ENCODE measurements at places on chromosomes 1 and 21. TPM values are rescaled to one million over a fixed set of nuclear protein-coding genes. Genes with fewer than 3 reads are reported as not detected.
A peak's percentile ranks its signal among the peaks of the same experiment; 100 is the strongest.

Gene PRR9
- total RNA-seq: not detected

Gene KHDRBS1
- total RNA-seq: 78.7 TPM

Gene LAMB3
- total RNA-seq: 23.9 TPM

- no peak overlapping the region for H3K27ac ChIP-seq
- H3K36me3 ChIP-seq: no peaks in the 10 kb centered on the region
Measured at GRCh38 chr1:230352537-230352936, 73.6 kb downstream of the PGBD5 start.

Gene TSHB
- total RNA-seq: not detected

DNA sequence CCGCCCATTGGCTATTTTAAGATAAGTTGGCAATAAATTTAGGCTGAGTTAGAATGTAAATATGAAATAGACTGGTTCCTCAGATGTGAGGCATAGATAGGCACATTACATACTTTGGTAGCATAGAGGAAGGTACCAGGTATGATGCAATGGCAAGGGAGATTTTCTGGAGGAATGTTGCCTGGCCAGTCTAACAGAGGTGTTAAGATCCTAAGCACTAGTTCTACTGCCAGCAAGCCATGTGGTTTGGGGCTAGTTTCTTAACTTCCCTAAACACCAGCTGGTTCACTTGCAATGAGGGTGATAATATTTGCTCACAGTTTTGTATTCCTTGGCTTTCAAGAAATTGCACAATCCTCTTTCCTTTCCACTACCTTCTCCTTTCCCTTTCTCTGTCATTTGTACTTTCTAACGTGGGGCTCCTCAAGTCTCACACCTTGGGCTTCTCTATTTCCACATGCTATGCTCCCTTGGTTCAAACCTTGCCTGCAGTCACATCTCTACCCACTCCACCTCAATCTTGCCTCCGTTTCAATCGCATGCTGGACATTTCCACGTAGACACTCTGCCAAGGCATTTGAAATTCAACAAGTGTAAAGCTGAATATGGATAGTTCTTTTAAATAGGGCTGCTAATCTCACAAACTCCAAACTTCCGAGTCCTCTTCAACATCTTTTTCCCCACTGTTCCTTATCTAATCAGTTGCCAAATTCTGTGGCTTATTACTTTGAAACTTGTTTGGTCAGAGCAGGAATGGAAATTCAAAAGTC lies 4.7 kb upstream of the CD55 start:
- no peaks in the 10 kb centered on the region for H3K27me3 ChIP-seq
- H3K4me3 ChIP-seq: peak overlapping the region; percentile 26
- no peaks in the 10 kb centered on the region for H3K4me1 ChIP-seq
- H3K27ac ChIP-seq: peak overlapping the region; percentile 78
- peak; percentile 59 for DNase-seq

DNA sequence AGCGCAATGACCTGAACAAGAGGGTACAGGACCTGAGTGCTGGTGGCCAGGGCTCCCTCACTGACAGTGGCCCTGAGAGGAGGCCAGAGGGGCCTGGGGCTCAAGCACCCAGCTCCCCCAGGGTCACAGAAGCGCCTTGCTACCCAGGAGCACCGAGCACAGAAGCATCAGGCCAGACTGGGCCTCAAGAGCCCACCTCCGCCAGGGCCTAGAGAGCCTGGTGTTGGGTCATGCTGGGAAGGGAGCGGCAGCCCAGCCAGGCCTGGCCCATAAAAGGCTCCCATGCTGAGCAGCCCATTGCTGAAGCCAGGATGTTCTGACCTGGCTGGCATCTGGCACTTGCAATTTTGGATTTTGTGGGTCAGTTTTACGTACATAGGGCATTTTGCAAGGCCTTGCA lies 5.4 kb upstream of the CCDC28B start:
- no peak for DNase-seq
- peaks cover 6% of the 10 kb centered on the region for H3K36me3 ChIP-seq
- no peaks in the 10 kb centered on the region for H3K4me1 ChIP-seq

- H3K27ac ChIP-seq: no peak overlapping the region
- no peak for DNase-seq
- no peaks in the 10 kb centered on the region for H3K4me1 ChIP-seq
- no peaks in the 10 kb centered on the region for H3K36me3 ChIP-seq
Measured at GRCh38 chr1:34898330-34898761, 31.1 kb downstream of the DLGAP3 start.

DNA sequence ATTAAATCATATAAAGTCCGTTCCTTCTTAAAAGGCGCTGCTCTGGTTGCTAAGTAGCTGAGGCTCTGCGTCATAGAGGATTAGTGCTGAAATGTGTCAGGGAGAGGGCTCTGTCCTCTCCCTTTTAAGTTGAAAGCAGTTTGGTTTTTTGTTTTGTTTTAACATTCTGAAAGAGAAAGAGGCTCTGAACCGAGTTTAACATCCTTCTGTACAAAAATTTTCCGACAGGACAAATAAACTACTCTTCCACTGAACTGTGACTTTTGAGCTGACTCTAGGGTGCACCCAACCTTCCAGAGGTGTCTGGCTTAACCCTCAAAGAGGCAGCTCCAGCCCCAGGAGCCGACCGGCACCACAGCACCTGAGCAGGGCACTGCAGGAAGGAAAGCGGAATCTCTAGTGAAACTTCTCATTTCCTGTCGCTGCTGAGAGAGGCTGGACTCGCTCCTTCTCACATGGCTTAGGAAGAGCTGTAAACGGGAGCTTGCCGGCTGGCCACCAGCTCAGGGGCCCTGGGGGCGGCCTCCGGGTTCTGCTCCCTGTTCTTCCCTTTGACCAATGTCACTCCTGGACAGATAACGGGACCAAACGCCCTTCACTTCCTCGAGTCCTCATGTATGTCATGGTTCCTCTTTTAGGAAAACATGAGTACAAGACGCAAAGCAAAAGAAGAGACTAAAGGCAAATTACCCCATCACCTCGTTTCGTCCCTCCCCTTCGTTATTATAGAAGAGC lies 1.2 kb downstream of the VAV3 start:
- no peak for DNase-seq
- no peaks in the 10 kb centered on the region for H3K27me3 ChIP-seq
- peak overlapping the region; percentile 72 for H3K4me3 ChIP-seq

Gene PTGER3
- 52.1 TPM for total RNA-seq

Gene LCE2A
- not detected for total RNA-seq

Gene SMPDL3B
- total RNA-seq: not detected

GRCh38 chr1:185670187-185670627 lies 64.0 kb upstream of the HMCN1 start:
- no peak for DNase-seq
- H3K4me1 ChIP-seq: no peaks in the 10 kb centered on the region
- no peak overlapping the region for H3K27ac ChIP-seq
- H3K36me3 ChIP-seq: no peaks in the 10 kb centered on the region
- no peak overlapping the region for H3K4me3 ChIP-seq

DNA sequence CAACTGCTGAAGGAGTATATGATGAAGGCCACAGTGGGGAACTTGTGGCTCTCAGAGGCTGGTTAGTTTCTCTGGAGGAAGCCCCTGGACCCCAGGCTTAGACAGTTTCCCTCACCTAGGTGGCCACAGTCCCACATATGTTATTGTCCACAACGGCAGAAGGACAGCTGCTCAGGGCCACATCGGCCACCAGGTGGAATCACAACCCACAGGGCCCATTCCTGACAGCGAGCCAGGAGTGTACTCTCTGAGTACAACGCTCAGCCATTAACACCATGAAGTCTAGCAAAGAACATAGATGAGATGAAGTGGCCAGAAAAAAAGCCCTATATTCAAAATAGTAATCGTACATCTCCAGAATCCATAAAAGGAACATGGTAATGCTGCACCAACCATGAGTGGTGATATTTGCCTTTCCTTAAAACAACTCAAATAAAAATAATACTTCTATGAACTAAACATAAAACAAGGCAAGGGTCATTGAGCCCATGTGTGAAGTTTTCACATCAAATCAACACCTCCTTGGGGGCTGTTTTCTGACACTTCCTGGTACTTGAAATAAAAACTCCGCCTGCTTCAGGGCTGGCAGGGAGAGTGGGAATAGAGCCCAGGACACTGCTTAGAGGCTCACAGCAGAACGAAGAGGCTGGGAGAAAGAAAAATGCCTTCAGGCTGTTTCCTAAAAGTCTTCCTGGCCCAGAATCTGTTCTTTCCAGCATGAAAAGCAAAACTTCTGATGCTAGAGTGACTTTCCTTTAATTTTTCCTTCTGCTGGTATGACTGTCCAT lies 383.3 kb downstream of the HHAT start:
- no peaks in the 10 kb centered on the region for H3K4me1 ChIP-seq
- no peaks in the 10 kb centered on the region for H3K27me3 ChIP-seq
- H3K27ac ChIP-seq: no peak overlapping the region
- H3K4me3 ChIP-seq: no peak overlapping the region

Gene ALG14
- total RNA-seq: 1.6 TPM

DNA sequence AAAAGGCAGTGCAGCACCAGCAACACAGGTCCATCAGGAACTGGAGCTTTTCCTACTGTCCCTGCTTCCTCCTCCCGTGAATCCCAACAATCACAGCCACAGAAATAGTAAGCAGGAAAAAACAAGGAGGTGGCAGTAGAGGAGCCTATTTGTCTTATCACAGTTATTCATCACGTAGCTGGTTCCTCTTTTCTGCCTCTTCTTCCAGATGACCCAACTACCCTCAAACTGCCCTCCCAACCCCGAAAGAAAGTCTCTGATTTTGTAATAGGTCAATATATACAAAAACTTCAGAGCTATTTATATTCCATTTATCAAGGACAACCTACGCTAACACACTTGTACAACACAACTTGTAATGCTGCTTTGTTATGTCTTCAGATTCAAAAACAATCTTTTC lies 21.4 kb downstream of the GNB1 start:
- no peak overlapping the region for H3K4me3 ChIP-seq
- no peak overlapping the region for H3K27ac ChIP-seq
- peaks cover 17% of the 10 kb centered on the region for H3K4me1 ChIP-seq

DNA sequence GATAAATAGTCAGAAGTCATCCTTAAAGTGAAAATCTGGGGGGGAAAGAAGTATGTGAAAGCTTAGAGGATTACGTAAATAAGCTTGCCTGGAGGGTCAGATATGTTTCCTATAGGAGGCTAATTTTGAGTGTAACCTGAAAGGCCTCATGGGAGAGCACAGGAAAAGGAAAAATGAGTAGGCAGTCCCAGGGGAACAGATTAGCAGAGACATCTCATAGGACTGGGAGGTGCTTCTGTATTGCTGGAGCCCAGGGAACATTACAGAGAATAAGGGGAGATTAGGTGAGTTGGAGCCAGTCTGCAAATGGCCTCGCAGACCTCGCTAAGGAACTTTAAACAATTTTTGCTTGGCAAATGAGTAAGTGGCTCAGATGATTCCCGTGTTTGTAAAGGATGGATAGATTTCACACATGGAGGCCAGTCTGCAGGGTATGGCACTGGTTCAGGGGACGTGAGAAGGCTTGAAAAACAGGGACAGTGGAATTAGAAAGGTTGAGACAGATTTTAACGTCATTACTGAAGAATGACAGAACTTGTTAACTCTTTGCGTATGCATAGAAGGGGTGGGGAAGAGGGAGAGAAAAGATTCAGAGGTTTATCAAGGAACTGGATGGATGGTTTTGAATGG lies 149.1 kb downstream of the GREM2 start:
- no peak for DNase-seq
- no peak overlapping the region for H3K4me3 ChIP-seq
- no peak overlapping the region for H3K27ac ChIP-seq
- no peaks in the 10 kb centered on the region for H3K4me1 ChIP-seq
- H3K36me3 ChIP-seq: no peaks in the 10 kb centered on the region

GRCh38 chr1:13908128-13908527 lies 208.1 kb downstream of the PRDM2 start:
- no peaks in the 10 kb centered on the region for H3K36me3 ChIP-seq
- no peak overlapping the region for H3K4me3 ChIP-seq
- no peak for DNase-seq

DNA sequence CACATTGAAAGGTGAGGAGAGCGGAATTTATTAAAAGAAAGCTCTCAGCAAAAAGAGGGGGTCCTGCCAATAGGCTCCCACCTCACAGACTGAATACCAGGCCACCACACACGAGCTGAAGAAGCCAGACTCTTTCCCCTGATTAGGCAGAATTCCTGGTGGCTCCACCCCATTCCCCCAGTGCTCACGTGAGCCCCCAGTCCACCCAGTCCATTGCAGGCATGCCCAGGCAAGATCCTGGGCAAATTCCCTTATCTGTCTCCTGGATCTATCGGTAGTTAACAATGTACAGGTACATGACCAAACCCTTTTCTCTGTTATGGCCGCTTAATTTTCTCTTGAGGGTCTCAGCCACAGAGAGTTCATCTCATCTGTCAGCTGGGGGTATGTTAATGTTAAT lies 54.6 kb upstream of the BTG3 start:
- H3K4me1 ChIP-seq: no peaks in the 10 kb centered on the region
- no peaks in the 10 kb centered on the region for H3K27me3 ChIP-seq
- H3K4me3 ChIP-seq: no peak overlapping the region
- no peaks in the 10 kb centered on the region for H3K36me3 ChIP-seq
- no peak overlapping the region for H3K27ac ChIP-seq

DNA sequence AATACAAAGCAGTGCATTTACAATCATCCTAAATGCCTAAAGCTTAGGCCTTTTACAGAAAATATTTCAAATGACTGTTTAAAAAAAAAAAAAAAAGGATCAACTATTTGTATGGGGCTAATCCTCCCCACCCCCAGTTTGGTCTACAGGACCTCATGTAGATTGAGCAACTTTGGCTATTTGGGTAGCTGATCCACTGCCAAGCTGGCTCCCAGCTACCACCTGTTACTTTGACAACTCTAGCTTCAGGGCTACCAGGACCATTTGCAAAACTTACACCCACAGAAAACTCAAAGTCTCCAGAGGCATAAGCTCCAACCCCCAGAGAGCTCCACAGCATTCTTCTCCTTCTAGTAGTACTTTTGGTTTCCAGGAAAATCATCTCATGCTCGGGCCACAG lies 29.4 kb downstream of the JAK1 start:
- no peak overlapping the region for H3K27ac ChIP-seq
- DNase-seq: no peak
- no peaks in the 10 kb centered on the region for H3K4me1 ChIP-seq
- H3K27me3 ChIP-seq: no peaks in the 10 kb centered on the region
- H3K4me3 ChIP-seq: no peak overlapping the region

DNA sequence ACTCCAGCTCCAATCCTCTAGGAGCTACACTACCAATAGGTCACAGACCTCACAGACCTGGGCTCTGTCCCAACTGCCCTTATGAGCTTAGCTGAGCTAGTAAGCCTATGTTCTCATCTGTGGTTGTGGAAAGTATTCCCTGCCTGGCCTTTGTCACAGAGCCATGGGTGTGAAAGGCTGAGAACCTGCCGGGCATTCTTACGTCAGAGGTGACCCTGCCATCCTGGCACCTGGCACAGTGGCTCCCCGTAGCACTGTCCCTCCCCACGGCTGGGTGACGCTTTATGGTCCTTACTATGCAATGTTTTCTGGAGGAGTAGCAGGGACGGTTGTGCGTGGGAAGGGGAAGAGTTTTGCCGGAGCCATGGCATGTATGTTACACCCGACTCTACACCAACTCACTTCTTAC lies 3.5 kb downstream of the TNFRSF1B start:
- H3K4me3 ChIP-seq: peak overlapping the region; percentile 2
- H3K27ac ChIP-seq: peak overlapping the region; percentile 29
- no peaks in the 10 kb centered on the region for H3K27me3 ChIP-seq
- H3K36me3 ChIP-seq: no peaks in the 10 kb centered on the region
- DNase-seq: no peak
- H3K4me1 ChIP-seq: peaks cover 3% of the 10 kb centered on the region

Gene SERINC2
- 50.6 TPM for total RNA-seq

Gene ATG4C
- total RNA-seq: 13.8 TPM

Gene NUDT4B
- total RNA-seq: 47.5 TPM

All from breast epithelium (tissue), 4 donors.